Muscle of back (tissue), 13 donors: ENCODE measurements at places on chromosomes 6 and 20. TPM values are rescaled to one million over a fixed set of nuclear protein-coding genes. Genes with fewer than 3 reads are reported as not detected.
A peak's percentile ranks its signal among the peaks of the same experiment; 100 is the strongest.

GRCh38 chr20:20366551-20366875, 1.4 kb upstream of the INSM1 start:
- DNase-seq: no peak

SNX3 gene
- polyA plus RNA-seq: 239 TPM

E2F1 gene
- 13.4 TPM for polyA plus RNA-seq

- no peak for DNase-seq
Measured at GRCh38 chr6:16165641-16166040, 36.8 kb downstream of the MYLIP start.

DNA sequence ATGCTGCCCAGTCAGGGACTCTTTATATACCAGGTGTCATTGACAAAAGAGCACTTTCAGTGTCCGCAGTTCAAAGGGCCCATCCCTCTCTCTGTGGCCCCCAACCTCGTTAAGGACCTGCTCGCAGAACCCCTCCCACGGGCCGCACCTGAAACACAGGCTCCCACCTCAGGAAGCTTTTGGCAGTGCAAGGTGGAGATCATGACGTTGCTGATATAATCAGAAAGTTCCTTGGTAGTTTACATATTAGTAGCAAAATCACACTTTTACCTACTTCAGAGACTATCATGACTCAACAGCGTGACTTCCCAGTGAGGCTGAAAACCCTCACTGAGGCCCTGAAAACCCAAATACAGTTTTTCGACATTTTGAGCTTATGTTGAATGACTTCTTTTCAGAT, 4.1 kb downstream of the TTLL2 start:
- DNase-seq: no peak

TGM3 gene
- polyA plus RNA-seq: 0.69 TPM

DNA sequence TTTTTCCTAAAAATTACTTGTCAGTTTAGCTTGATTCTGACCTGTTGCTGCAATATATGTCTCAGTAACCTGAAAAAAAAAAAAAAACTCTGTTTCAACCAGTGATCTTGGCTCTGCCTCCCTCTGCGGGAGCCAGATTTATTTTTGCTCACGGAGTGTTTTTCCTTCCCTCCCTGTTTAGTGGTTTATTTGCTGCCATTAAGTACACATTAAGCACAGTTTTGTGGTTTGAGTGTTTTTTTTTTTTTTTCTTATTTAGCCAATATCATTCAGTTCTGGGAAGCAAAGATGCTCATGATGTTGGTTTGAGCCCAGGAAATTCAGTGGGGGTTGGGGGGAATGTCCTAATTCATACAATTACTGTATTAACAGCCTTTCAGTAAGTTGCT, 110.1 kb upstream of the GPR6 start:
- DNase-seq: peak; percentile 54

PLG gene
- polyA plus RNA-seq: 2.1 TPM

DNA sequence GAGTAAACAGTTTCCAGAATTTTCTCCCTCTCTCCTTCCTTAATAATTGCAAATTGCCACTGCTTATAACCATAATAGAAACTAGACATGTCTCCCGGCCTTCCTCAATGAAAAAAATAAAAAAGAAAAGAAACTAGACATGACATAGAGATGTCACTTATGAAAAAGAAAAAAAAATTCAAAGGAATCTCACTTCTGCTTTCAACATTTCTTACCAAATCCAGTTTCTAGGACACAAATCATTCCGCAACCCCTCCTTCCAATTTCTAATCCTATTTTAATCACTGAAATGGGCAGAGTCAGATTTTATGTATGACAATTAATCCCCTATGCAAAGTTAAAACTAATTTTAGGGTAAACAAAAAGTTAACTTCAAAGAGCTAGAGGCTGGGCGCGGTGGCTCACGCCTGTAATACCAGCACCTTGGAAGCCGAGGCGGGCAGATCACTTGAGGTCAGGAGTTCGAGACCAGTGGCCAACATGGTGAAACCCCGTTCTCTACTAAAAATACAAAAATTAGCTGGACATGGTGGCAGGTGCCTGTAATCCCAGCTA, 40.1 kb upstream of the EEF1A1 start:
- no peak for DNase-seq

MYBL2 gene
- polyA plus RNA-seq: 26.4 TPM

- DNase-seq: peak; percentile 99
Measured at GRCh38 chr6:140537834-140538705, 1163.6 kb upstream of the CITED2 start.

- DNase-seq: no peak
Measured at GRCh38 chr20:33249456-33249855, 13.7 kb downstream of the BPIFA1 start.

MAPK14 gene
- polyA plus RNA-seq: 35.4 TPM

DNA sequence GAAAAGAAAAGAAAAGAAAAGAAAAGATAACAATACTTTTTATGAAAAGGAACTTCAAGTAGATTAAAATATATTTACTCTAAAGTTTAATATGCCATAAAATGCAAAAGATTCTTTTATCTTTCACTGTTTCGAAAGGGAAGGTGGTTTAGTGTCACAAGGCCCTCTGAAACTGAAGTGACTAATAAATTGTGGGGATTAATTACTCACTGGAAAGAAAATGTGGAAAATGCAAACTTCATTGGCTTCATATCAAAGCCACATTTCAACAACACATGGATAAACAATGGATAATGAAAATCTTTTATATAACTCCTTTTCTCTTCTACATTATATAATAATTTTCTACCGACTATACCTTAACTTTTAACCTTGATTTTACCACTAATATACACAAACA, 320.5 kb upstream of the RSPO3 start:
- DNase-seq: no peak

ABHD16B gene
- polyA plus RNA-seq: not detected

LY6G5C gene
- 4.2 TPM for polyA plus RNA-seq

GRCh38 chr6:157116426-157116825, 206.9 kb downstream of the TMEM242 start:
- no peak for DNase-seq

DNA sequence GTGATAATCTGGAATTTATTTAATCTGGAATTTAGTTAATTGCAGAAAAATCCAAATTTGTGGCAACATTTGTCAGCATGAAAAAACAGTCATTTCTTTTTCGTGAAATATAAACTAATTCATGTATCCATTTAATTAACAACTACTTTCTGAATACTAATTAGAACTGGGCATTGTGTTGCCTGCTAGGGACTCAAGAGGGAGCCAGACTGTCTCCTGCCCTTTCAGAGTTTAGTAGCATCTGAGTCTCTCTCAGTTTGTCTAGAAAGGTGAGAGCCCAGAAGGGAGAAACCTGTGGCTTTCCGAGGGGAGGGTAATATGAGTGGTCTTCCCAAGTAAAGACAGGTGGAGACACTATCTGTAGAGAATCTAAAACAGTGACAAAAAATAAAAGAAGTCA, 210.9 kb upstream of the HDDC2 start:
- DNase-seq: no peak

DNA sequence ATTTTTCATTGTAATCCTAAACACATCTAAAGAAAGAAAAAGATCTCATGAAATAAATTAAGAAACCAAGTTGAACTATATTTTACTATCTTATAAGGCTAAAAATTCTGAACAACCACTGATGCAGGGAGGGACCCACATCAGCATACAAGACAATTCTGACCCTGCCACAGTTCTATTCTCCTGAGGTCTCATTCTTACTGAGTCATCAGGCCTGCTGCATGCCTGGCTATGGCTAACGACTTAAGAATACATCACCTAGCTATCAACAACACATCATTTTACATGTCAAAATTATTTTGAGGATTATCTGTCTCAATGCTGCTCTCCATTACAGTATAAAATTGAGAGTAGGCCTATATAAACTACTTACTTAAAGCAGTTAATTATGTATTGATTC, 52.9 kb downstream of the FBXL4 start:
- DNase-seq: no peak

DNA sequence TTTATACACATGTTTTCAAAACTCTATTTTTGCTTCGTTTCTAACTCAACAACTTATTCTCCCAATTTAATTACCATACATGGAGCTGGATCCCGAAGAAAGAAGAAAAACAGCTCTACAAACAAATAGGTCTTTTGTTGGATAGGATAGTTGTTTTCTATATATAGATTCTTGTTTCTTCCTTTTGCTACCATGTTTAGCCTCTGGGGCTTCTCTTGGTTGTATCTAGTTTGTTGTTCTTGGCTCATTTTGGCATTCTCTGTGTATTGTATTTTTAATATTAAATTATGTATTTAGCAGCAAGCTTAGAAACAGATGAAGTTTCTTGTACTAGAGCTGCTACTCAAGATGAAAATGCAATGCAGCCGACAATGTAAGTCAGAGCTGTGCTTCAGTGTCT, 60.9 kb downstream of the PLCB4 start:
- no peak for DNase-seq

DNA sequence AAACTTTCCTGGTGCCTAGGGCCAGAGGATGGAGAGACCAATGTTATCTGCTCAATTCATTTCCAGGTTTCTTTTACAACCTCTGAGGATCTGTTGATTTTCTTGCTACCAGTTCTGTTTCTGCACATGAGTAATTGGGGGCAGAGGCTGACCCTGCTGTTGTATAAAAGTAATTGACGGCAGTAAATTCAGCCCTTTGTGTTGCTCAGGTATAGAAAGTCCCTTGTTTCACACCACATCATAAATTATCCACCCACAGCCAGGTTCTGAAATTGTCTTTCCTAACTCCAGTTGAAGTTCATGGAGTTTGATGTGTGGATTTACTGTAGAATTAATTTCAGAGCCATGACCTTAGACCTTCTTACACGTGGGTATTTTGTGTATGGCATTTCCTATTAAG, 107.4 kb upstream of the GRIK2 start:
- no peak for DNase-seq

GRCh38 chr20:39019805-39020325, 57.7 kb downstream of the DHX35 start:
- DNase-seq: no peak

DNA sequence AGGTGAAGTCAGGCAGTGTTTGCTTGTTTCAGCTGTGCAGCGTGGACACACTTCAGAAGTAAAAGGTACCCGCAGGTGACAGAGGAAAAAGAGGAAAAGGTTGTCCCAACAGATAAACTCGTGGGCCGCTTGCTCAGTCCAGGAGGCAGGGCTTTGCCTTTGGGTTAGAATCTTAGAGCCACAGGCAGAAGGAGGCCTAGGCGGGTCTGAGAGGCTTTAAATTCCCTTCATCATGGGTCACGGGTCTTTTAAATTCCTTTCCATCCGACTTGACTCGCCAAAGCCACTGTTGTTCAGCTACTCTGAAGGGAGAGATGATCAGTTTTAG, 48.2 kb downstream of the AGPAT4 start:
- DNase-seq: no peak

SLC17A1 gene
- polyA plus RNA-seq: not detected

- DNase-seq: no peak
Measured at GRCh38 chr6:157316871-157317814, 6.2 kb downstream of the TMEM242 start.

DNA sequence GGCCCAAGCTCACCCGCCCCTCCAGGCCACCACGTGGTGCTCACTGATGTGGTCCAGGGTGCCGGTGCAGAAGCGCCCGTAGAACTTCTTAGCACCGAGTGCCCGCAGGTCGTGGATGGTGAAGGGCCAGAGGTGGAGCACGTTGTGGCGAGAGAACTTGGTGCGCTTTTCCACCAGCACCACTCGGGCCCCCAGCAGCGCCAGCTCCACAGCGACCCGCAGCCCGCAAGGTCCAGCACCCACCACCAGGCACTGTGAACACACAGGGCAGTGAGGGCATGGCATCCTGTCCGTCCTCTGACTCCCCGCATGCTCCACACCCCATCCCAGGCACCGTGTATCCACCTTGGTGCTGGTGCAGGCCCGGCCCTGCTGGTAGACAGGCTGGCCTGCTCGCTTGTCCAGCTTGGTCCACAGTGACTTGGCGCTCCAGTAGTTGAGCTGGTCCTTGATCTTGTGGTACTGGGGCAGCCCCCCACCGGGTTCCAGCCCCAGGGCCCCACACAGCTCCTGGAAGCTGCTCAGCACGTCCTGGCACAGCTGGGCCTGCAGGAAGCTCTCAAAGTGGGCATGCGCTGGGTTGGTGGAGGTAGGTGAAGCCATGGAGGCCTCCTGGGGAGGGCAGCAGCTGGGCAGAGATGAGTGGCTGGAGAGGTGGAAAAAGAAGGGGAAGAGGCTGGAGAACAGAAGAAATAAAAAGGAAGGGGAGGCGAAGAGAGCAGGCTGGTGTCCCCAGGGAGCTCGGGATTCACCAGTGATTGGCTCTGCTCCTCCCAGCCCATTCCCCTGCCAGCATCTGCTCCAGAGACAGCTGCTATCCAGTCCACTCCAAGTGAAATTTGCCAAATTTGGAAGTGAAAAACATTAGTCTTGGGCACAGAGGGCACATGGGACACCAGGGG, 1.7 kb downstream of the MICAL1 start:
- peak; percentile 62 for DNase-seq

DNA sequence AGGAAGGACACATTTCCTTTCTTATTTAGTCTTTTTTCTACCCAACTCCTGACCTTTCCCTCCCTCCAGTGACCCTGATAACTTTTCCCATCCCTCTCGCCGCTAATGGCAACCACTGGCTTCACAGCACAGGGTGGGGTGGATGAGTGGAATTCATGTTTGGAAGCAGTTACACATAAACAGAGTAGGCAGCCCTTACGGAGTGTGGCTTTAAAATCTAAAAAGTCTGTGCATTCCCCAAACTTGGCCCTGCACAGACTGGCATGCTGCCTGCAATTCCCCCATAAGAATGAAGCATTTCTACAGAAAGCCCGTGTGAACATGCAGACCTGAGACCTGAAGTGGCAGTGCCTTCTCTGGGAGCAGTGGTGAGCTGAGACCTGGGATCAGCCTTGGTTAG, 275.9 kb upstream of the PRND start:
- DNase-seq: peak; percentile 13

SLC35D3 gene
- not detected for polyA plus RNA-seq

CDH26 gene
- 0.37 TPM for polyA plus RNA-seq

GRCh38 chr20:40192081-40192480, 497.0 kb downstream of the MAFB start:
- DNase-seq: no peak

COL12A1 gene
- 879 TPM for polyA plus RNA-seq

DNA sequence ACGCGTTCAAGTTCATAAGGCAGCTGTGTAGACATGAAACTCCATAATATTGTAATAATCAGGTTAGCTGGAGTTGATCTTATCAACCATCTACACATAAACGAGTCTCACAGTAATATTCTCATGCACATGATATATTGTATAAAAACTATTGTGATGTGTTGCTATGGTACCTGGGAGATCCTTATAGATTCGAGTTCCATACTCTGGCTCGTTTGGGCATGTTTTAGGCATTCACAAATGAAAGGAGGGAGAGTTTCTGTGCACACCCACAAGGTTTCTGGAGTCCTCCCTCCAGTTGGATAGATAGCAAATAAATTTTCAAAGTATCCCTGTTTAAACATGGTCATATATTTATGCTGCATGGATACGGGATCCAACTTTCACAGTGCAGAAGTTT, 567.5 kb upstream of the SLC35B3 start:
- no peak for DNase-seq

- no peak for DNase-seq
Measured at GRCh38 chr6:36692861-36693702, 4.5 kb upstream of the RAB44 start.

PPP1R18 gene
- polyA plus RNA-seq: 51.3 TPM

- no peak for DNase-seq
Measured at GRCh38 chr6:118892355-118892991, 1.5 kb upstream of the ASF1A start.

- no peak for DNase-seq
Measured at GRCh38 chr6:24879351-24879750, 56.4 kb downstream of the RIPOR2 start.

- DNase-seq: no peak
Measured at GRCh38 chr6:128412680-128413079, 107.7 kb downstream of the PTPRK start.

GRCh38 chr20:1377341-1377871, 15.4 kb downstream of the FKBP1A start:
- no peak for DNase-seq

SLC26A8 gene
- polyA plus RNA-seq: not detected

GRCh38 chr20:41174373-41174772, 37.0 kb downstream of the PLCG1 start:
- DNase-seq: no peak
